ENCODE measurements at places on chromosomes 16 and 17. TPM values are rescaled to one million over a fixed set of nuclear protein-coding genes. Genes with fewer than 3 reads are reported as not detected.

Gene ACSM2B
- not detected for total RNA-seq

Gene GFAP
- total RNA-seq, result 14.6 TPM

Gene CACNB1
- 15.6 TPM for total RNA-seq

Gene HEATR9
- not detected for total RNA-seq

Gene TCAP
- total RNA-seq, result 16.9 TPM

Gene CD300E
- total RNA-seq, result 10.4 TPM

Gene SLC47A1
- total RNA-seq, result 17.0 TPM

Gene SOCS1
- 22.6 TPM for total RNA-seq

Gene EPN3
- 1.4 TPM for total RNA-seq

Gene CCDC154
- 0.63 TPM for total RNA-seq

Gene STH
- total RNA-seq, result not detected

Gene ZNF48
- total RNA-seq, result 11.1 TPM

Gene NPIPA2
- total RNA-seq, result 2.6 TPM

Gene ST6GALNAC2
- 1.8 TPM for total RNA-seq

Gene STUB1
- 145 TPM for total RNA-seq
